ENCODE measurements at places on chromosomes 3 and 15. TPM values are rescaled to one million over a fixed set of nuclear protein-coding genes. Genes with fewer than 3 reads are reported as not detected.

The PLAAT1 gene
- 0.54 TPM for total RNA-seq

The CDHR4 gene
- not detected for total RNA-seq

The LMAN1L gene
- total RNA-seq, result not detected

The PRSS50 gene
- not detected for total RNA-seq

The GXYLT2 gene
- 11.4 TPM for total RNA-seq

The EPHB1 gene
- 0.36 TPM for total RNA-seq

The SMCO1 gene
- total RNA-seq, result not detected

The WNT7A gene
- not detected for total RNA-seq

The FOXL2 gene
- not detected for total RNA-seq

The AGTR1 gene
- total RNA-seq, result 3.3 TPM

- DNase-seq, result peak; percentile 34
These were observed 68.5 kb downstream of the PLCH1 start for GRCh38 chr3:155676252-155676981.

GRCh38 chr3:130491431-130491830, 25.5 kb upstream of the COL6A6 start:
- DNase-seq, result no peak

GRCh38 chr3:48013288-48013980, 2.8 kb downstream of the MAP4 start:
- DNase-seq, result peak; percentile 91

DNA sequence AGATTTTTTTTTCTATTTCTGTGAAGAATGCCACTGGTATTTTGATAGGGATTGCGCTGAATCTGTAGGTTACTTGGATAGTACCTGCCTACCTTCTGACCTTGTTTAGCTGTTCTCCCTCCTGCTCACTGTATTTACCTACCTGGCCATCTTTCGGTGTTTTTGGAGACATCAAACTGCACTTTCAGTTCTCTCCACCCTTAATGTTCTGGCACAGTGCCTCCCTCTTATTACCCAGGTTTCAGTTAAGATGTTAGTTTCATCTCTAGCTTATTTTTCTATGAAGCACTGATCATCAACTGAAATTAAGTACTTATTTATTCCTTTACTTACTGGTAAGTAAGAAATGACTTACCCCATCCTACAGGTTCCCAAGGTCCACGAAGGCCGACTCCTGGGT, 74.4 kb upstream of the KLHL25 start:
- no peak for DNase-seq

DNA sequence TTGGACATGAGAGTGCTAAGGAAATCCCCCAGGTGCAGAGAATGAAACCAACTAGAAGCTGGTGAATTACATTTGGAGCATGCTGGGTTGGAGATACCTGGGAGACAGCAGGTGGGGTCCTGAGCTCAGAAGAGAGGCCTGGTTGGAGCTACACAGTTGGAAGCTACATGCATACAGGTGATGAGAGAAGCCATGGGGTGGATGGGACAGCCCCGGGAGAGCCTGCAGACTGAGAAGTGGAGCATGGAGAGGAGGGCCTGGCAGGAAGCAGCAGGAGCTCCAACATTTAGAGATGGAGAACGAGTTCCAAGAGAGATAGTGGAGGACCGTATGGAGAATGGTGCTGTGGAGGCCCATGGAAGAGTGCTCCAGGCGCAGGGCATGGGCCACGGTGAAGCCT, 10.2 kb downstream of the PAQR5 start:
- no peak for DNase-seq

DNA sequence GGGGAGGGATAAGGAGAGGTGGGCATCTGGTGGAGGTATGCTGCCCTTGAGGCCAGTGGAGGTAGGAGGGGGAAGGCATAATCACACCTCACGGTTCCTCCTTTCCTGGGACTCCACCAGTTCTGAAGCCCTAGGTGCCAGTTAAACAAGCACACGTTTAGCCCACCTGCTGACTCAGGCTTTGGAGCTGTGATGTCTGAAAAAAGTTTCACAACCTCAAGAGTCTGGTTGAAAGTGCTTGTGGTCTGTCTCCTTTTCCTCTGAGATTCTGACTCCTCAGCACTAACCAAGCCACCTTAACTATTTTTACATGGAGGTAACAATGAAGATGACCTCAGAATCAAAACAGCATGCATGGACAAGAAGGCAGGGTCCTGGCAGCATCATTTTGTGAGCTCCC, 23.0 kb downstream of the HPS3 start:
- DNase-seq, result peak; percentile 69

DNA sequence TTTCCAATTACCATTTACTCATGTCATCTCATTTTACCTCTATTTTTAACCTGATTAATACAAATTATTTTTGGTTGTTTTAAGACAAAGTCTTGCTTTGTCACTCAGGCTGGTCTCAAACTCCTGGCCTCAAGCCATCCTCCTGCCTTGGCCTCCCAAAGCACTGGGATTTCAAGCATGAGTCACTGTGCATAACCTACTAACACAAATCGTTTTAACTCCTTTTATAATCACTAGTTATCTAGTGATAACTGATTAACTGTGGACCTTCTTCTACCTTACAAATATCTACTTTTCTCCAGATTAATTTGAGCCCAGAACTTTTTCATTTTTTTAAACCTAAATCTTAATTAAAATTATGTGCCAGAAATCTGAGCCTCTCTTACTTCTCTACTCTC, 4.6 kb downstream of the ATP13A3 start:
- no peak for DNase-seq

DNA sequence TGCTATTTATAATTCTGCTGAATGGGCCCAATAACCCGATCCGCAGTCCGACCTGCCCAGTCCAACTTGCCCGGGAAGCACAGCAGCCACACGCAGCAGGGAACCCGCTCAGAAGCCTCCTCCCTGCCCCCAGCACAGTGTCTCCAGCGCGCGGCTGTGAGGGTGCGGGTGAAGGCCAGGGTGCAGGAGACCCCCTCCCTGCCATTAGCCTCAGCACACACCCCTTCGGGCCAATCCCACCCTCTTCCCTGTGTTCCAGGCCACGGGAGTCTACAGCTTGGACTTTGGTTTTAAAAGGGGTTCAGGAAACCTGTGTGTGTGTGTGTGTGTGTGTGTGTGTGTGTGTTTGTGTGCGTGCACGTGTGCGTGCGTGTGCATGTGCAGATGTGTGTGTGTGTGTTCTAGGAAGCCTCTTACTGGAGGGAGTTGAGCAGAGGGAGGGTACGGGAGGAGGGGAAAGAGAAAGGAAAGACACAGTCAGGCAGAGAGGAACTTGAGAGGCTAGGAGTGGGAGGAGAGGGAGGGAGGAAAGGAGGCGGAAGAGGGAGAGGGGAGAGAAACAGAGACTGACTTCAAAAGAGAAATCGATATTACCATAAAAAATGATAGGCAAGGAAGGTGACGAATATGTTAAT, 34.2 kb downstream of the ATP2B2 start:
- peak; percentile 12 for DNase-seq

- no peak for DNase-seq
These were observed 114.8 kb downstream of the BBX start for GRCh38 chr3:107637416-107638183.

DNA sequence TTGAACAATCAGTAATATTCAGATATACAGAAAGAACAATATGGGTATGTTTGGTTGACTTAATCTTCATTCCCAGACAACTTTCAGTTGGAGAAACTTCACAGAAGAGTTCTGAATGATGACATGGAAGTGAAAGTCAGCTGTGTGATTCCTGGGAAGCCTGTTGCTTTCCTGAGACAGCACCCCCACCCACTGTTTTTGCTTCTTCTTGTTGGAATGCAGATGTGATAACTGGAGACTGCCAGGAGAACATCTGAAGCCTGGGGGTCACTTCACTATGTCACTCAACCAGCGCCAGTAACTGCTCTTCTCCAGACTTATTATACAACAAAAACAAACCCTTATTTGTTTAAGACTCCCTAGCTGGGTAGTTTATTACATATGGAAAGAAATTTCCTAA, 599.4 kb downstream of the ZIC1 start:
- DNase-seq, result no peak

DNA sequence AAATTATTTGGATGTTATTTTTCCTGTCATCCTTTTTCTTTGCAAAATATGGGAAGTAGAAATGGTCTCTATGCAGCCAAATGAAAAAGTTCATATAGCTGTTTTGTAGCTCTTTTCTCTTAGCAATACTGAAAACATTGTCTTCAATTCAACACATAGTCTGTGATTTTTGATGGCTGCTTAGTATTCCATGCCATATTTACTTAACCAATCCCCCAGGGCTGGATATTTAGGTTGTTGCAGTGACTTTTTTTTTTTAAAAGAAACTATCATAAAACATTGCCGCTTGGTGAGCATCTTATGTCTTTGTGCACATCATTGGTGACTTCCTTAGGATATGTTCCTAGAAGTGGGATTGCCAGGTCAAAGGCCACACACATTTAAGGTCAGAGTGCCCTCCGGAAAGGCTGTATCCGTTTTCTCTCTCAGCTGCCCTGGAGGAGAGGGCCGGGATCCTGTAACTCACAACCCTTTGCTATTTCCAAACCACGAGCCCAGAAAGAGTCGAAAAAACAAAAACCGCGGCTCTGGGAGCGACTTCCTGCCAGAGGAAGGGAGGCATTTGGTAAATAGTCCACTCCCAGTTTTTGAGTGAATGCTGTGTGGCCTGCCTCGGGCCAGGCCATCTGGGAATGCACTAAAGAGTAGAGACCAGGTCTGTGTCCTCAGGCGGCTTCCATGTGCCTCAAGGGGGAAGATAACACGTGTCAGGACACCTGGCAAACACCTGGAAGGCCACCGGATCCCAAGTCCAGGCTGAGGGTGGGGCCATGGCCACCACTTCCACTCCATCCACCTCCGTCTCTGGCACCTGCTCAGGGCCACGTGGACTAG, 41.9 kb downstream of the SMAD6 start:
- DNase-seq, result no peak

DNA sequence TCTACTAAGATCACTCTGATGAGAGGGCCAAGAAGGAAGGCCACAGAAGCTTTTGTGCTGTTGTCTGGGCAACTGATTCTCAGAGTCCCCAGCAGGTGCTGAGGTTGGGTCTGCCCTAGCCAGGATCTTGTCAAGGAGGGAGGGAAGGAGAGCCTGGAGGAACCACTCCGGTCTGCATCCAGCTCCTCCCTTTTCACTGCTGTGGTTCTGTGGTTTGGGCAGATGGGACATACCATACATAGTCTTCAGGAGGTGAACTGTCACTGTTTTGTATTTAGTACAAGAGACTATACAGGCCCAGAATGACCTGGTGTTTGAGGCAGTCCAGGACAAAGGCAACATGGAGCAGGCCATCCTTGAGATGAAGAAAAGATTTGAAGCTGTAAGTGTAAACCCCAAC, 21.9 kb downstream of the C3orf62 start:
- DNase-seq, result no peak

- DNase-seq, result no peak
These were observed 123.8 kb downstream of the TAFA4 start for GRCh38 chr3:68808563-68808962.

GRCh38 chr15:63672369-63672768, 75.2 kb downstream of the FBXL22 start:
- DNase-seq, result no peak

DNA sequence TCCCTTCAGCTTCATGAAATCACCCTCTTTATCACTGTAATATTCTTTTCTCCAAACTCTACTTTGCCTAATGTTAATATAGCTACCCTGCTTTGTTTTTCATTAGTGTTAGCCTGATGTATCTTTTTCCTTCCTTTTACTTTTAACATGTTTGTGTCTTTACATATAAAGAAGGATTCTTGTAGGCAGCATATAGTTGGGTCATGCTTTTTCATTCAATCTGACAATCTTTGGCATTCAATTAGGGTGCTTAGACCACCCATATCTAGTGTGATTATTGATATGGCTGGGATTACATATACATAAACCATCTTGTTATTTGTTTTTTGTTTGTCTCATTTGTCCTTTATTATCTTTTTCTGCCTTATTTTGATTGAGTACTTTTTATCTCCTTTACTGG, 34.9 kb upstream of the HEG1 start:
- no peak for DNase-seq

DNA sequence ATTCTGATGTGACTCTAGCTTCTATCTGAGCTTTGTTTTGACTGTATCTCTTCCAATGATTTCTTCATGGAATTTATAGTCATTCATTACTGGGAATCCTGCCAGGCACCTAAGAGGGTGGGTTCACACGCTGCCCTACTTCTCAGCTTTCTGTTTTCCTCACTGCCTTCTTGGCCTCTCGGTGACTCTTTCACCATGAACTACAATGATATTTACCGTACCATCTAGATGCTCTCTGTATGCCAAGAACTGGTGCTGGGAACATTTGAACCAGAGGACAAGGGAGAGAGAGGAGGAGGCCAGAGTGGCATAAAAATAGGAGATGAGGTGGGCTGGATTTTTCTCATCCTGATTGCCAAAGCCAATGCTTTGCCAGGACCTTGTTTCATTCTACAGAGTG, 280.0 kb upstream of the P2RY1 start:
- peak; percentile 1 for DNase-seq

- DNase-seq, result no peak
These were observed 4.1 kb downstream of the GAP43 start for GRCh38 chr3:115627180-115628074.

GRCh38 chr3:172012775-172013174, 26.6 kb upstream of the FNDC3B start:
- DNase-seq, result no peak

- DNase-seq, result no peak
These were observed 60.1 kb downstream of the MEIS2 start for GRCh38 chr15:37040072-37040742.

- DNase-seq, result no peak
These were observed 56.1 kb downstream of the SLCO3A1 start for GRCh38 chr15:91909574-91909973.

DNA sequence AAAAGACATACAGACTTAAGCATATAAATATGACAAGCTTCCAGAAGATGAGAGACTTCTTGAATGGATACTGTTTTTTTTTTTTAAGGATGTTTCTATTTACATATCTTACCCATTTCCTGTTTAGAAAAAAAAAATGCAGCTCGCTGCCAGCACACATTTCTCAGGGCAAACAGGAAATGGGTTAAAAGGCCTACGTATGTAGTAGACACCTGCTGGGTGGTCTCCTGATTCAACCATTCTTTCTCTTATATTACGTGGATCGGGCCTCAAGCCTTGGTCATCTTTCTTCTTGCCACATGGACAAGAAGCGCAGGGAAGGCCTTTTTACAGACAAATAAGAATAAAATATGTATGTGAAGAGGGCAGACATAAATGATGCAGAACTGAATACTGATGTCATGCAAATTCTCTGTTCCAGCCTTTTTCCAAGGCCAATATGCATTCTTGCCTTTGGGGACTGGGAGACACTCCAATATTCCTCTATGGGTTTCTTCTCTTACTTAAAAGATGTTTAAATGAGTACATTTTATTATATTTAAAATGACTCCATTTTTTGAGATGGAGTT, 35.0 kb upstream of the TJP1 start:
- peak; percentile 42 for DNase-seq

GRCh38 chr3:187210545-187211327, 13.4 kb downstream of the RTP1 start:
- DNase-seq, result peak; percentile 41

- no peak for DNase-seq
These were observed 217.6 kb upstream of the TOPAZ1 start for GRCh38 chr3:44023961-44024593.

- no peak for DNase-seq
These were observed 3.3 kb downstream of the WDR49 start for GRCh38 chr3:167650459-167650858.
